Sciatic nerve (tissue), 2 donors: ENCODE measurements at places on chromosomes 6 and 20. TPM values are rescaled to one million over a fixed set of nuclear protein-coding genes. Genes with fewer than 3 reads are reported as not detected.

GRCh38 chr6:127319686-127320085 is 23.7 kb downstream of the ECHDC1 start:
- no peak for DNase-seq

DNA sequence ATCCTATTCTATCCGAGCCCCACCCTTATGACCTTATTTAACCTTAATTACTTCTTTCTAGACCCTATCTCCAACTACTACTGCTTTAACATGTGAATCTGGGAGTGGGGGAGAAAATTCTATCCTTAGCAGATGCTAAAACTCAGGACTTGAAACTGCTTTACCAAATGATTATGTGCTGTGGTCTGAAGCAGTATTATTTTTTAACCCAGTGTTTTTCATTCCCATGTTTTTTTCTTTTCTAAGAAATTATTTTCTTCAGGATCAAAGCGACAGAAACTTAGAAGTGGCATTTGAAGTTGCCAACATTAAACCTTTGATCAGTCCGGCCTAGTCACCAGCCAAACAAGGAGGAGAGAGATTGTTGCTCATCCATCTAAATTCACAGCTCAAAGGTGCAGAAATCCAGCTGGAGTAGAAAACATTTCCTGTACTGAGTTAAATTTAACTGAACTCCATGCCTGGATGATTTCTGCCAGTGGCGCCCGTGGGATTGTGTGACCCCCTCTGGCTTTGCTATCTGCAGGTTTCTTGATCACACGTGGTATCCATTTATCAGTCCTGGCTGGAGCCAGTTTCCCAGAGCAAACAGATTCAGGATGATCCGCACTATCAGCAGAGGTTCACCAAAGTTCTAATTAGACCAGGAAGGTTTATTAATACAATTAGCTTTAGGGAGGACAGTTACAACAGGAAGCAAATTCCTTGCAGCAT is 300.5 kb downstream of the PLCB1 start:
- no peak for DNase-seq

DNA sequence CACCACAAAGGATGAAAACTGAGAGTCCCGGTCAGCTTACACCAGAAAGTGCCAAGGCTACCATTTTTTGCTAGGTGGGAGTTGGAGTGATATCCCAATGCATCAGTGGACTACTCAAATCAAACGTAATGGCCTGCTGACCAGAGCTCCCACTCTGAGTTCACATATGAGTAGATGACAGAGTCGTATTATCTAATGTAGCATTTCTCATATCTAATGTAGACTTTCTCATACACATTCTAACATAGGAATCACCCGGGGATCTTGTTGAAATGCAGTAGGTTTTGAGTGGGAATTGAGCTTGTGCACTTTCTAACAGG is 38.4 kb upstream of the FUCA2 start:
- no peak for DNase-seq

GRCh38 chr6:132464538-132465256 is 48.2 kb downstream of the STX7 start:
- DNase-seq = no peak

GRCh38 chr6:52904562-52905279 is 4.8 kb downstream of the GSTA3 start:
- DNase-seq = no peak

GRCh38 chr6:91240878-91241603 is 654.2 kb upstream of the MAP3K7 start:
- DNase-seq = no peak

GRCh38 chr6:154367336-154367735 is 10.7 kb upstream of the IPCEF1 start:
- DNase-seq = no peak

- DNase-seq = no peak
Measured at GRCh38 chr20:40144581-40144980, 544.5 kb downstream of the MAFB start.

- no peak for DNase-seq
Measured at GRCh38 chr6:143258945-143259344, 191.6 kb downstream of the ADAT2 start.

DNA sequence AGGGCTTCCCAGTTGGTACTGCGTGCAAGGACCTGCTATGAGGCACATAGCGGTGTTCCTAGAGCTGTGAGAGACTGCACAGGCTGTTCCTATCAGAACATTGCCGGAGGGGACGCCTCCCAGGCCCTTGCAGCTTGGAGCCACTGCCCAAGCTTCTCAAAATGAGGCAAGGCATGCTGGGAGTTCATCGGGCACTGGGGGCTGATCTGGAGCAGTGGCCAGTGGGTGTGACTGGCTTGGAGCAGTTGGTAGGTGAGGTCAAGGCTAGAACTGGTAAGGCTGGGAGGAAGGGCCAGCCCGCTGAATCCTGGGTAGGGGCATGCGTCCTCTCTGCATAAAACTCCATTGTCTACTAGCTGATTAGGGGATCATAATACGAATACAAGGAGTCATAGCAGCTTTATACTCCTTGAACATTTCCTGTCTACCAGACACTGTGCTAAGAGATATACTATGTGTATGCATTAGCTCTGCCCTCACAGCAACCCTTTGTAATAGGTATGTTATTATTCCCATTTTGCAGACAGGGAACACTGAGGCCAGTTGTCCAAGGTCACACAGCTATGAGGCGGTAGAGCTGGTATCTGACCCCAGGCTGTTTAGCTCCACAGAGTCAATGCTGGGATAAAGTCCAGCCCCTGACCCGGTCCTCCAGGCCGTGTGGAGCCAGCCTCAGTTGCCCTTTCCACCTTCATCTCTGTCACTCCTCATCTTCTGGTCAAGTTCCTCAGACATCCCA is 53.7 kb downstream of the DLGAP4 start:
- DNase-seq = no peak

DNA sequence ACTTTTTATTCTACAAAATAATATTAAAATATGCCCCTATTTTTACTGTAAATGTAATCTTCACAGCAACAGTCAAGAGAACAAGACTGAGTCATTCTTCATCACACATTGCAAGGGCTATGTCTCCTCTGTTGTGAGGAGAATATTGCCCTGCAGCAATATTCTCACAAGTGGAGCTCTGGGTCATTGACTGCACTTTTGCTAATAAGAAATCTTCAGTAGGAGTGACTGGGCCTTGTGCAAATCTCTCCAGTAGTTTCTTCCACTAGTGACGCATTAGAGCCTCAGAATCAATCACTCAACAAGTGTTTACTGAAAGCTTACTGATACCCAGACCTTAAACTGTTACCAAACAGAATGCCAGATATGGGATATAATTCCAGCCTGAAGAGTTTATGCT is 49.1 kb downstream of the LAMA2 start:
- DNase-seq = no peak

- DNase-seq = no peak
Measured at GRCh38 chr6:35924146-35924545, 3.2 kb upstream of the SRPK1 start.

DNA sequence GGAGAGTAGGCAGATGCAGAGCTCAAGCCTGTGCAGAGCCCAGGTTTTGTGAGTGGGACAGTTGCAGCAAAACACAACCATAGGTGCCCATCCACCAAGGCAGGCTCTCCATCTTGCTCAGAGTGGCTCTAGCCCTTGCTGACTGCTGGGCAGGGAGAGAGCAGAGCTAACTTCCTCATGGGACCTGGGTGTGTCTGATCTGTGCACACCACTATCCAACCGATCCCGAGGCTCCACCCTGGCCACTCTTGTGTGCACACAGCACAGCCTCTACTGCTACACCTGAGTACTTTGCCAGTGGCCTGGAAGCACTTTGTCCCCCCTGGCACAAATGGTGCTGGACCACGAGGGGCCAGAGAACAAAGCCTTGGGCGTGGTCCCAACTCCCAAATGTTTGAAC is 7.9 kb upstream of the DEFB125 start:
- DNase-seq = no peak

GRCh38 chr6:154187714-154188113 is 148.7 kb downstream of the OPRM1 start:
- no peak for DNase-seq

Gene DNMT3B
- 2.1 TPM for total RNA-seq

Gene GJA10
- total RNA-seq = not detected
